ENCODE measurements at places on chromosomes 12 and 14. TPM values are rescaled to one million over a fixed set of nuclear protein-coding genes. Genes with fewer than 3 reads are reported as not detected.
A peak's percentile ranks its signal among the peaks of the same experiment; 100 is the strongest.

GRCh38 chr14:24277071-24277470 lies 5.7 kb upstream of the RABGGTA start:
- DNase-seq: no peak

GRCh38 chr12:40015881-40016280 lies 90.0 kb downstream of the SLC2A13 start:
- DNase-seq: no peak

DNA sequence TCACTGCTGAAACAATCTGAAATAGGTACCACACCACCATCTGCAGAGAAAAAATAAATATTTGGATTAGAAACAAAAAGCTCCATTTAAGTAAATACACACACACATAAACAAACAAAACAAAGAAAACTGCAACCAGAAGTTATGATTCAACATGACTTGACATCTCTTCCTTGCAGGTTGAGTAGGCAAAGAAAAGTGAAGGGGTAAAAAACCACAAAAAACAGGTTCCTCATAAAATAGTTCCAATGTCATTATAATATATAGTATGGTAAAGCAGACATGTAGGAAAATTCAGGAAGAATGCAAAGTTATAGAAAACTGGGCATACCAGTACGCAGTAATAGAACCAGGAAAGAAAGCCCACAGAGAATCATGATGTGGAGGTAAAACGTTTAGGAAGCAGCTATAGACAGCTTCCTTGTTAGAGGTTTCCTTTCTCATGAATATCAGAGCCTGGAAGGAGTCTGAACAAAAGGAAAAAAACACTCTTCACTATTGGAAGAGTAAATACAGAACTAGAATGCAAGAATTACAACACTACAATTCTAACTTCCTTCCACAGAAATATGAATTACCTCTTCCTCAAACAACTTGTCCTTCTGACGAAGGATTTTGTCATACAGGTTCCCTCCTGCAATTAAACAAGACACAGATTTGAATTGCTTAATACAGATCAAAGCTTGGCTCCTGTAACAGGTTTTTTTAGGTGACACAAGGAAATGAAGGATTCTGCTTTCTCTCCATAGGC lies 6.1 kb downstream of the NEK9 start:
- no peak for DNase-seq

DNA sequence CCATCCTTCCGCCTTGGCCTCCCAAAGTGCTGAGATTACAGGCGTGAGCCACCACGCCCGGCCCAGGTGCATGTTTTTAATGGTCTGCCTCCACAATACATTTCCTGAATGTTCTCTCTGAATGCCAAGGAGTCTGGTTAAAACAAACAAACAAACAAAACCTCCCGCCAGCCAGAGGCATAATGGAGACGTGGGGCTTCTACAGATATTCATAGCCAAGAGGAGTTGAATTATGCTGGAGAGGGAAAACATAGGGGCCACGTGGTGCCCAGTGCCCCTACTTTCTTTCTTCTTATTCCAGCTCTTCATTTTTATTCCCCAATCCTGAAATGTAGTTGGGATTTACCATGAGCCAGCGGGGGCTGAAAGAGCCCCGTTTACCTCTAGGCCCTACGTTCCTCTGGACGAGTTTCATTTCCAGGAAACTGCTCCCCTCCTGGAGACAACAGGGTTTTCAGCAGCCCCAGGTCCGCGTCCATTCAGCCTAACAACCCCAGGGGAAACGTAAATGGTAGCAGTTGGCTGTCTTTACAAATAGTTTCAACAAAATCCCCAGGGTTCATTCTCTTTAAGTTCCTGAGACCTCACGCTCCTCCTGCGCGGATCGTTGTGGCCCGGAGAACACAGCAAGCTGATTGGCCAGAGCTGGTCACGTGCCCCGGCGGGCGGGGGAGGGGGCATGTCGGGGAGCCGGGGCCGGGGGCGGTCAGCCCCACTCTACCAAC lies 108.5 kb upstream of the ESRRB start:
- DNase-seq: peak; percentile 64

DNA sequence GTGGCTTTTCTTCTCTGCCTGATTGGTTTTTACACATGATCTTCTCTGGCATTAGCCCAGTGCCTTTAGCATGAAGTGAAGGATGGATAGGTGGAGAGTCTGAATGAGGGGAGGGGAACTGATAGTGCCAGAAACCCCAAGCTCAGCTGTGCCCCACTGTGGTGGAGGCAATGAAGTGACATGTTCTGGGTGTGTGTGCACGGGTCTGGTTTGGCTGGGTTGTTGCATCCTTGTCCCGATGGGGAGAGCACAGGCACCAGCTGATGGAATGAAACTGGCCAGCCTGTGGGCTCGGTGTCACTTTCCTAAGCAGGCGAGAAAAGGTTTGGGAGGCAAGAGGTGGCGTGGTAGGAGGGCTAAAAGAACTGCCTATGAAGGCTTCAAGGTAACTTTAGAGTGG lies 65.3 kb downstream of the CACNA1C start:
- no peak for DNase-seq

DNA sequence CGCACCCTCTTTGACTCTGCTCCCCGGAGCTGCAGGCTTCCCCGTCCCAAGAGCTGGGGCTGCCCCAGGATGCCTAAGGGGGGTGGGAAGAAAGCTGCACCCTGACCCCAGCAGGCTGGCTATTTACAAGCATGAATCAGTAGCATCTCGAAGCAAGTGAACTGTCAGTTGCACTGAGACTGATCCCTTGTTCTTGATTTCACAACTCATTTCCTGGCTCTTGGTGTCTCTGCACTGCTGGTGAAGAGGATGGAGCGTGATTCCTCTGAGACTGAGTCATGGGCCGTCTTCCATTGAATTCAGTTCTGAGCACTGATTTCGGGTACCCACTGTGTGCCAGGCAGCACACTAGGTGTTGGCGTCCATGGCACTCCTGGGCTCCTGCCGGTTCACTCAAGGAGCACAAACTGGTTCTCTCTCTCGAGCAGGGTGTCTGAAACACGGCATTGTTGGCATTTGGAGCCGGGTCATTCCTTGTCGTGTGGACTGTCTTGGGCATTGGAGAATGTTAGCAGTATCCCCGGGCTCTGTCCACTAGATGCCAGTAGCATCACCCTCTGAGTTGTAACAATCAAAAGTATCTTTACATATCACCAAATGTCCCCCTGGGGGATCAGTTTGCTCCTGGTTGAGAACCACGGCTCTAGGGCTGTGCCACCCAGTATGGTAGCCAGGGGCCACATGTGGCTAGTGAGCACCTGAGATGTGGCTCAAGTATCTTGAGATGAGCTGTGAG lies 86.9 kb downstream of the RIN3 start:
- DNase-seq: no peak

GRCh38 chr14:94171208-94171607 lies 2.9 kb upstream of the PPP4R4 start:
- DNase-seq: no peak

DNA sequence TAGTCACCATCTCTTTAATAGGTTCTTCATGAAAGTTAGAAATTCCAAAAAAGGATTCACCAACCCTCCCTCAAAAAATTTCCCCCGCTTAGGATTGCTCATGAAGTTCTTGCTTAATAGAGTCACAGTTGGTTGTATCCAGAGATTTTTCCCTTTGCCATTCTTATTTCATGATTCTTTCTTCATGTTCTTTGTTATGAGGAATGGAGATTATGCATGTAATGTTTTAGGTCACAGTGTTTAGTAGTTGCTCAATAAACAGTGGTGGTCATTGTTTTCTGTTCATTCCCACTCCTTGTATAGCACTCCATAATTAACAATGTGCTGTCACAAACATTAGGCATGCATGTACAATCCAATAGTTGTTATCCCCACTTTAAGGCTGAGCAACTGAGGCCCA lies 51.2 kb upstream of the RTRAF start:
- DNase-seq: no peak

DNA sequence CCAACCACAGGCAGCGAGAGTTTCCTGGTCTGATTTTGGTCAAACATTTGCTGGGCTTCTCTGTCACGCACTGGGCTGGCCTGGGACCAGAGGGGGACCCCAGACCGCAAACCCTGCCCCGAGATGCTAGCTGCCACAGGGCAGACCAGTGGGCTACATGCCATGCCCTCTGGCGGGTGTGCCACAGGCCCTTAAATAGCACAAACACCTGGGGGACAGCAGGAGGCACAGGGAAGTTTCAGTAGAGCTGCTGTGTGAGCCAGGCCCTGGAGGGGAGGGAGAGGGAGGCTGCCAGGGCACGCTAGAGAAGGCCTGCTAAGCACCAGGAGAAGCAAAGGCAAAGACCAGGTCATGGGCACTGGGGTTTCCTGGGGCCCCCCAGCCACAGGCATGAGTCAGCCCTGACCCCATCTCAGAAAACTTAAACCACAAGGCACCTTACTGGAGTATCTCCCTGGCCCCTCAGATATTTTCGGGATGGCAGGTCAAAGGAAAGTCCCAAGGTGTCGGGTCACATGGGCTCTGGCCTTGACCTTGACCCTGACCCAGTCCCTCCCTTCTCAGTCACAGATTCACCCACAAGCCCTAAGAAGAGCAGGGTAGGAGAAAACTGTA lies 29.2 kb downstream of the ITPK1 start:
- DNase-seq: no peak

DNA sequence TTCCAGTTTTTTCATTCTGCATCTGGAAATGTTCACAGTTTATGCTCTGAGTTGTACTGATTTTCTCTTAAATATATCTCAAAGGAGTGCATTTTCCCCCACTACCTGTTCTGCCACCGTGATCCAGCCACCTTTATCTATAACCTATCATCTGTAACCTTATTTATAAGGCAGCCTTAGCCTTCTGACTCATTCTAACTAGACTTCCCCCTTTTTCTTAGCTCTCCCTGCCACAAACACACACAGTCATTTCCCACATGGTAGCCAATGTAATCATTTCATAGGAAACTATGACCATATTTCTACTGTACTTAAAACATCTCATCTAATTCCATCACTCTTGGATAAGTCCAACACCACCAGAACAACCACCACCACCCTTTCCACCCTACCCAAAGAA lies 10.8 kb upstream of the GYS2 start:
- no peak for DNase-seq

DNA sequence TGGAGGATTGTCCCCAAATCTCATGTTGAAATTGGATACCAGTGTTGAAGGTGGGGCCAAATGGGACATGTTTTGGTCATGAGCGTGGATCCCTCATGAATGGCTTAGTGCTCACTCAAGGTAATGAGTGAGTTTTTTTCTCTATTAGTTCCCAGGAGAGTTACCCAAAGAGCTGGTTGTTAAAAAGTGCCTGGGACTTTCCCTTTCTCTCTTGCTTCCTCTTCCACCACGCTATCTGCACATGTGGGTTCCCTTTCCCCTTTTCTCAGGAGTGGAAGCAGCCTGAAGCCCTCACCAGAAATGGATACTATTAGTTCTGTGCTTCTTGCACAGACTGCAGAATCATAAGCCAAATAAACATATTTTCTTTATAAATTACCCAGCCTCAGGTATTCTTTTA lies 465.4 kb downstream of the FSCB start:
- no peak for DNase-seq

DNA sequence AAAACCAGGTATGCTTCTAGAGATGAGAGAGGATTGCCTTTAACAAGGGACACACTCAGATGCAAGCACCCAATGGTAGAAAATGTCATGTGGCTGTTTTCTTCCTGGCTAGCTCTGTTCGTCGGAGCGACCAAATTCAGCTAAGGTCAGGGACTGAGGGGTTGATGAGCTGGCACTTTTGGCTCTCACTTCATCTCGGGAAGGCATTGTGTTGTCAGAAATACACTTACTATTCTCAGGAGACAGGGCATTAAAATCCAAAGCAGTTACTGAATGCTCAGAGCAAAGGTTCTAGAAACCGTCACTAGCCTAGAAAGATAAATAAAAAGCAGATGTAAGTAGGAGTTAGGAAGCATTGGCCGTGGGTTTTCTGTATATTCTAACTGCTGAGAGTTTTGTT lies 275.7 kb upstream of the SSTR1 start:
- DNase-seq: peak; percentile 36

GRCh38 chr12:132178801-132179401 lies 34.6 kb downstream of the NOC4L start:
- DNase-seq: no peak

GRCh38 chr14:73661872-73662271 lies 17.1 kb downstream of the DNAL1 start:
- DNase-seq: no peak

- no peak for DNase-seq
Measured at GRCh38 chr12:104596134-104596799, 139.5 kb downstream of the CHST11 start.

- DNase-seq: no peak
Measured at GRCh38 chr12:10175846-10176636, 2.8 kb upstream of the TMEM52B start.

DNA sequence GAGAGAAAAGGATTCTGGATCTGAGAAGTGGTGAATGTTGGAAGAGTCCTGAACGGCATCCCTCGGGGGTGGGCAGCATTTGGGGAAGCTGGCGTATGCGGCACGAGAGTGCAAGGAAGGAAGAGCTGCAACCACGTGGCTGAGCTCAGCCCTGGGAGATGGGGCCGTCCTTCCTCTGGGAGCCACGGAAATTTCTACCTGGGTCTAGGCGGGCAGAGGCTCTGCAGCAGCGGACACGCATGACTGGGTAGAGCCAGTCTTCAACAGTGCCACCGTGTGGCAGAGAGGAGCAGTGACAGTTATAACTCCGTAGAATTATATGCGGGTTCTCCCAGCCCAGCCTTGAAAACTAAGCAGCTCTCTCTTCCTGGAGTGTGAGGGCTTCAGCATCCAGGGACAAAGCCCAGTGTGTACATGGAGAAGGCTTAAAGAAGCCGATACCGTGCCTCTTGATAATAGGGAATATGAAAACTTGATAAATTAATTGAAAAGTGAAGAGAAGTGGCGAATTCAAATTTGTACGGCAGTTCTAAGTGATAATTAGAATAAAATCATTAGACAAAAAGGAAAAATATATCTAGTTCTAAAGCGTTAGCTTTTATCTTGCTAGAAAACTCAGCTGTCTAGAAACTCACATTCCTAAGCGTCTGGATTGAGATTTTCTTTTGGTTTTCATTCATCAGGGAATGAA lies 82.9 kb upstream of the STXBP6 start:
- DNase-seq: peak; percentile 75

GRCh38 chr14:32010604-32011125 lies 66.4 kb upstream of the ARHGAP5 start:
- DNase-seq: no peak

Gene CD163L1
- 5.3 TPM for polyA plus RNA-seq

Gene PCNX4
- polyA plus RNA-seq: 129 TPM

Gene AP5M1
- 43.9 TPM for polyA plus RNA-seq

Gene C1QL4
- not detected for polyA plus RNA-seq

Gene DAO
- polyA plus RNA-seq: not detected

Gene AQP6
- polyA plus RNA-seq: 0.45 TPM

Gene KERA
- 0.11 TPM for polyA plus RNA-seq

Gene AMIGO2
- 3.2 TPM for polyA plus RNA-seq

Gene WNT1
- polyA plus RNA-seq: not detected

Gene REP15
- polyA plus RNA-seq: 2.5 TPM

Gene KCNA5
- 1.1 TPM for polyA plus RNA-seq
